ENCODE measurements at places on chromosomes 4 and X. TPM values are rescaled to one million over a fixed set of nuclear protein-coding genes. Genes with fewer than 3 reads are reported as not detected.

The RAB40AL gene
- total RNA-seq, result 0.26 TPM

The BEND4 gene
- not detected for total RNA-seq

The MAGEB2 gene
- not detected for total RNA-seq

The FGF2 gene
- 63.0 TPM for total RNA-seq

The ADH1A gene
- not detected for total RNA-seq

The ETNPPL gene
- not detected for total RNA-seq

The HTRA3 gene
- 14.5 TPM for total RNA-seq

The NUP62CL gene
- 13.4 TPM for total RNA-seq

The NDUFA1 gene
- total RNA-seq, result 242 TPM

The SMR3B gene
- total RNA-seq, result not detected

The UGT8 gene
- 0.13 TPM for total RNA-seq

The MAGEE2 gene
- total RNA-seq, result not detected

The GPM6B gene
- total RNA-seq, result not detected

The GPR143 gene
- 0.09 TPM for total RNA-seq

The CNKSR2 gene
- 4.3 TPM for total RNA-seq

The CFP gene
- 0.45 TPM for total RNA-seq

The GPR50 gene
- total RNA-seq, result 0.22 TPM

The SPANXN4 gene
- not detected for total RNA-seq

The CCSER1 gene
- total RNA-seq, result not detected

The PFKFB1 gene
- total RNA-seq, result not detected

The BGN gene
- total RNA-seq, result not detected

The XAGE2 gene
- not detected for total RNA-seq

The FMR1 gene
- 25.8 TPM for total RNA-seq

The IGSF1 gene
- total RNA-seq, result 0.24 TPM

The HS3ST1 gene
- 0.12 TPM for total RNA-seq

The EIF2S3 gene
- 231 TPM for total RNA-seq

The ABCG2 gene
- total RNA-seq, result 22.4 TPM

The UGT2B10 gene
- 0.09 TPM for total RNA-seq

The TMEM271 gene
- not detected for total RNA-seq

The AFP gene
- 1.7 TPM for total RNA-seq

The SPINK2 gene
- not detected for total RNA-seq

The PPP1R2C gene
- total RNA-seq, result not detected

The SPANXA1 gene
- total RNA-seq, result not detected

The LPAR4 gene
- total RNA-seq, result not detected

The CHRNA9 gene
- 1.5 TPM for total RNA-seq

The PRMT9 gene
- 3.6 TPM for total RNA-seq

The MGST2 gene
- 53.0 TPM for total RNA-seq

The FAM47E gene
- 0.08 TPM for total RNA-seq

The SYNPO2 gene
- total RNA-seq, result 1.3 TPM

The CLGN gene
- 5.0 TPM for total RNA-seq

All from A549 treated with CpdA at 1 μM for 4 hours (cell line).